ENCODE measurements at places on chromosomes 16 and 17.
A peak's percentile ranks its signal among the peaks of the same experiment; 100 is the strongest.

DNA sequence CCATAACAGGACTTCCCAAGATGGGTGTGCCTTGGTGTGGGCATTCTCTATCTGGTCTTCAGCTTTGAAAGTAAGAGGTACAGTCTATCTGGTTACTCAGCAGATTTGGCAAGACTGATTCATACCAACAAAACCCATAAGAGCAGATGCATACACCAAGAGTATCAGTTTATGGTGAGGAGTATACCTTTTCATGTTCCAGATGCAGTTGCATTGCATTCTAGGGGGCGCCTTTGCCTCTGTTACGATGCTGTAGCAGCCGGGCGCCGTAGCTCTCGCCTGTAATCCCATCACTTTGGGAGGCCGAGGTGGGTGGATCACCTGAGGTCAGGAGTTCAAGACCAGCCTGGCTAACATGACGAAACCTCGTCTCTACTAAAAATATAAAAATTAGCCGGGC, 31.1 kb upstream of the CARMIL2 start:
- no peak for DNase-seq

- no peak for DNase-seq
Measured at GRCh38 chr17:45906237-45906636, 11.9 kb downstream of the MAPT start.

GRCh38 chr17:56679115-56679776, 85.7 kb downstream of the NOG start:
- no peak for DNase-seq

- DNase-seq: no peak
Measured at GRCh38 chr16:68517606-68518166, 21.4 kb upstream of the ZFP90 start.

DNA sequence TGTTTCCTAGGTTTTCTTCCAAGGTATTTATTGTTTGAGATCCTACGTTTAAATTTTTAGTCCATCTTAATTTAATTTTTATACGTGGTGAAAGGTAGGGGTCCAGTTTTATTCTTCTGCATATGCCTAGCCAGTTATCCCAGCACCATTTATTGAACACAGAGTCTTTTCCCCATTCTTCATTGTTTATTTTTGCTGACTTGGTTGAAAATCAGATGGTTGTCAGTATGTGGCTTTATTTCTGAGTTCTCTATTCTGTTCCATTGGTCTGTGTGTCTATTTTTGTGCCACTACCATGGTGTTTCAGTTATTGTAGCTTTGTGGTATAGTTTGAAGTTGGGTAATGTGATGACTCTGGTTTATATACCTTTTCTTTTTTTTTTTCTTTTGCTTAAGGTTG, 753.0 kb upstream of the GOT2 start:
- no peak for DNase-seq

- no peak for DNase-seq
Measured at GRCh38 chr16:84227548-84227947, 12.3 kb downstream of the KCNG4 start.

DNA sequence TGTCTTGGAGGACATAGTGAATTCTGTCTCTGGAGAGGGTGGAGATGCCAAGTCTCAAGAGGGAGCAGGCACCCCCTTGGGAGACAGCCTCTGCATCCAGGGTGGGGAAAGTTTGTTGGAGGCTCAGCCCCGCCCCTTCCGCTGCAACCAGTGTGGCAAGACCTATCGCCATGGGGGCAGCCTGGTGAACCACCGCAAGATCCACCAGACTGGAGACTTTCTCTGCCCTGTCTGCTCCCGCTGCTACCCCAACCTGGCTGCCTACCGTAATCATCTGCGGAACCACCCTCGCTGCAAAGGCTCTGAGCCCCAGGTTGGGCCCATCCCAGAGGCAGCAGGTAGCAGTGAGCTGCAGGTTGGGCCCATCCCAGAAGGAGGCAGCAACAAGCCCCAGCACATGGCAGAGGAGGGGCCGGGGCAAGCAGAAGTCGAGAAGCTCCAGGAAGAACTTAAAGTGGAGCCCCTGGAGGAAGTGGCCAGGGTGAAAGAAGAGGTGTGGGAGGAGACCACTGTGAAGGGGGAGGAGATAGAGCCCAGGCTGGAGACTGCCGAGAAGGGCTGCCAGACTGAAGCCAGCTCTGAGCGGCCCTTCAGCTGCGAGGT, 5.2 kb downstream of the ZNF646 start:
- no peak for DNase-seq

- DNase-seq: peak; percentile 33
Measured at GRCh38 chr17:5139458-5139732, 23.6 kb downstream of the USP6 start.

GRCh38 chr17:7290685-7291084, 3.8 kb downstream of the YBX2 start:
- no peak for DNase-seq

DNA sequence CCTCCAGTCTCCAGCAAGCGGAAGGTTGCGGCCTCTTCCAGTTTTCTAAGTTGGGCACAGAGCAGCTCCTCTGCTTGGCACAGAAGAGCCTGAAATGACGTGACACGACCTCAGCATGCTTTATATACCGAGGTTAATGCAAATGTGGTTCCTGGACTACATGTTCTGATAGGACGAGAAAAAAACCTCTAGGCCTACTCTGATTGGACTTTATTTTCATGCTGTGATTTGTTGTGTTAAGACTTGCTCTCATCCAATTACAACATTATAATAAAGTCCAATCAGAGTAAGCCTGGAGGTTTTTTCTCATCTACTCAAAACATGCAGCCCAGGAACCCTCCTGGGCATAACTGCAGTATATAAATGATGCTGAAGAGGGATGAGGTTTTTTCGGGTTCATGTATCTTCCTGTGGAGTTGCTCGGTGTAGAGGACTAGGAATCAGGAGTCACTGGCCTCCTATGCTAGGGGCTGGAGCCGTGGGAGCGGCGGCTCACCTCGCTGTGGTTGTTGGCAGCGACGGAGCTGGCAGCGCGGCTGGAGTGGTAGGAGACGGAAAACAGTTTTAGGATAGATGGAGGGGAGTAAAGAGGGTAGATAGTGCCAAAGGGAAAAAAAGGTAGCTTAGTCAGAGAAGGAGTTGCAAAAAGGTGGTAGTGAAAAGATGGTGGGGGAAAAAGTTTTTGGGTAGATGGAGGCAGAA, 878.0 kb downstream of the KCNJ18 start:
- DNase-seq: no peak

DNA sequence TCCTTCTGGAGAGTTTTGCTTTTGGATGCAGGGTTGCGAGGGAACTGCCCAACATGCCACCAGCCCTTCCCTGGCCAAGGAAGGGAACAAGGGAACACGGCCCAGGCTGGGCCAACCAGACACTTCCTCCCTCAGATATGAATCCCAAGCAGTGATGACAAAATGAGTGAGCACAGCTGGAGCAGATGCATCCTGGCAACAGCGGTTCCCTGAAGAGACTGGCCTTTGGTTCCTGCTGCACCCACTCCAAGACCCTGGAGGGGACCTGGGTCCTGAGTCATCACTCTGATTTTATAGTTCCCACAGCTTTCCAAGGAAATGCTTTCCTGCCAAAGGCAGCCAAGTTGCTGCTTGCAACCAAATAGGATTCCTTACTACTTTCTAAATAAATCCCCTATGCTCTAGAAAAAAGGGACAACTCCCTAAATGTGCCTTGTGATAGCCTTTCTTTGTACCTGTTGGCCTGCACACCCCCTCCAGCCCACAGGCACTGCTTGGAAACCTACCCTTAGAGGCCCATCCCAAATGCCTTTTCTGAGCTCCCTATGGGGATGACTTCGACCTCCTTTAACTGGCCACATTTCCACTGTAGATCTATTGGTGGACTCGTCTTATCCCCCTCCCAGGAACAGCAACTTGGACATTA, 5.3 kb downstream of the ST3GAL2 start:
- DNase-seq: no peak

- DNase-seq: no peak
Measured at GRCh38 chr17:8074554-8074953, 13.0 kb downstream of the ALOX12B start.

GRCh38 chr16:25707982-25708583, 16.3 kb downstream of the HS3ST4 start:
- no peak for DNase-seq

DNA sequence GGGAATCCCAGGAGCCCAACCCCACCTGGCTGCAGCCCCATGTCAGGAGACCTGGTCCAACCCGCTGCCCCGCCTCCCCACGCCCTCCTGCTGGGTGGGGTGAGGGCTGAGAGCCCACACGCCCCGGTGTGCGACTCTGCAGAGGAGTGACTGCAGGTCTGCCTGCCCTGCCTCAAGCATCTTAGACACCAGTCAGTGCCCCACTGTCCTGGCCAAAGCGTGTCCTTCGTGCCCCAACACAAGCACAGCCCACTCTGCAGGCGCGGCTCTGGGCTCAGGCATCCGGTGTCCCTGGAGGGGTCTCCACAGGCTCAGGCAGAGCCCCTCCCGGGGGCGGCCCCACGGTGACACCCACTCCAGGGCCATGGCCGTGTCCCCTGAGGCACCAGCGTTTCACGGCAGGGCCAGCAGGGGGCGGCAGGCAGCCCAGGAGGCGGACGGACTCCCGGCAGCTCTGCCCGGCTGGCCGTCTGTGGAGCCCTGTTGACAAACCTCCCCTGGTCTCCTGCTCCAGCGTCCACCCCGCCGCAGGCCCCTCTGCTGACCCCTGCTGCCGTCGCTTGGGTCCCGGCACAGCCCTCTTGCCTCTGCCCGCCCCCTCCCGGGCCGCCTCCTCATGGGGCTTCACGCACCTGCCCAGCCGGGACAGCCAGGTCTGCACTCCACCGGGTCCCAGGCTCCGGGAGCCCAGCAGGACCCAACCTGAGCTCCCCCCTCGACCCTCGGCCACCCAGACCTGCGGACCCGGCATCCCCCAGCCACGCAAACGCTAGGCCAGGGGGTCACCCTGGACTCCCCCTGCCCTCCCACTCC, 8.6 kb upstream of the UBE2I start:
- DNase-seq: peak; percentile 91

GRCh38 chr17:29613352-29613837, 9.3 kb downstream of the CORO6 start:
- DNase-seq: peak; percentile 99

DNA sequence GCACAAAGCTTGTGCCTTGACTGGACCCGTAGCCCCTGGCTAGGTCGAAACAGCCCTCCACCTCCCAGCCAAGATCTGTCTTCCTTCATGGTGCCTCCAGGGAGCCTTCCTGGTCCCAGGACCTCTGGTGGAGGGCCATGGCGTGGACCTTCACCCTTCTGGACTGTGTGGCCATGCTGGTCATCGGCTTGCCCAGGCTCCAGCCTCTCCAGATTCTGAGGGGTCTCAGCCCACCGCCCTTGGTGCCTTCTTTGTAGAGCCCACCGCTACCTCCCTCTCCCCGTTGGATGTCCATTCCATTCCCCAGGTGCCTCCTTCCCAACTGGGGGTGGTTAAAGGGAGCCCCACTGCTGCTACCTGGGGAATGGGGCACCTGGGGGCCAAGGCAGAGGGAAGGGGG, 3.5 kb downstream of the CTRL start:
- no peak for DNase-seq

GRCh38 chr17:56810891-56811775, 22.6 kb downstream of the C17orf67 start:
- no peak for DNase-seq

- no peak for DNase-seq
Measured at GRCh38 chr16:48157794-48158193, 2.0 kb upstream of the ABCC12 start.

DNA sequence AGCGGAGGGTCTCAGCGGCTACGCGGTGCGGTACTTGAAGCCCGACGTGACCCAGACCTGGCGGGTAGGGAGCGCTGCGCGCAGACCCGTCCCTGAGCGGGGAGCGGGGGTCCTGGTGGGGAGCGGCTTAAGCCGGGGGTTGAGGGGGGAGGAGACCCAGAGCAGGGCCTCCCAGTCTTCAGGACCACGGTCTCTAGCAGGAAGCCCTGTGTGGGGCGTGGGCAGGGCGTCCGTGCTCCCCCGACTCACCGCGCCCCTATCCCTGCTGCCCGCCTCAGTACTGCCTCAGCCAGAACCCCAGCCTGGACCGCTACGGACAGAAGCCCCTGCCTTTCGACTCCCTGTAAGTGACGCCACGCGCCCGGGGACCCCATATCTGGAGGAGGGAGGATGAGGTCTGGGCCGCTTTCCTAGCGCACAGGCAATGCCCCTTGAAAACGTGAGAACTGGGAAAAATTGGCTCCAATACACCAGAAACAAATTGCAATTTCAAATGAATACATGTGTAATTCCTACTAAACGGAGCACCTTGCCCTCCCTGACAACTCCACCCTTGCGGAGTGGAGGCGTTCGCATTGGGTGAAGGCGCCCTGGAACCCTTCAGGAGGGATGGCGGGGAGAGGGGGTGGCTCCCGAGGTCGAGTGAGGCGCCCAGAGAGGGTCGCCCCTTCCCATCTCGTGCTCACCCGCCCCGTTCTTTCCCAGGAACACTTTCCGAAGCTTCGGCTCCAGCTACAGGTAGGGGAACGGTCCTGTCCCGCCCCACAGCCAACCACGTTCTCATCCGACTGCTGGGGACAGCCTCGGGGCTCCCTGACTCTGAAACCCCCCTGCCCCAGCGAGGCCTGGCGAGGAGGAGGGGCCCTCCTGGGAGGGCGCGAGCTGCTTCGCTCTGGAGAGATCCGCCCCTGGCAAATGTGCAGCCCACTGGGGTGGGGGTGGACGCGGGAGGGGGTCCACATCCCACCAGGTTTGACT, 14.6 kb upstream of the CNGB1 start:
- DNase-seq: no peak

DNA sequence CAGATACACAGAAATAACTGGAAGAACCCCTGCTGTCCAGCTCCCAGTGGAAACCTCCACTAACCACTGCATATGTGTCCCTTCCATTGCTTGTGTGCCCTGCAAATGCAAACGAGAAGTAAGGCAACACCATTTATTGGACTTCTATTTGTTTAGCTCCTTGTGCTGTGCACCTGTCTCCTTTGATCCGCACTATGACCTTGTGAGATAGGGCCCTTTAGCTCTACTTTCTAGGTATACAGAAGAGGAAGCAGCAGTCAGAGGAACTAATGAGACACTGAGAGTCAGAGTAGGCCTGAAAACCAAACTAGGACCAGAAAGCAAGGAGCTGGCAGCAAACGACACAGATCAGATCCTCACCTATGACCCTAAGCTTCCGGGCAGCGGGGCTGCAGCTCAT, 22.4 kb downstream of the SOX9 start:
- no peak for DNase-seq

- no peak for DNase-seq
Measured at GRCh38 chr17:75933808-75934207, 7.0 kb downstream of the FBF1 start.

DNA sequence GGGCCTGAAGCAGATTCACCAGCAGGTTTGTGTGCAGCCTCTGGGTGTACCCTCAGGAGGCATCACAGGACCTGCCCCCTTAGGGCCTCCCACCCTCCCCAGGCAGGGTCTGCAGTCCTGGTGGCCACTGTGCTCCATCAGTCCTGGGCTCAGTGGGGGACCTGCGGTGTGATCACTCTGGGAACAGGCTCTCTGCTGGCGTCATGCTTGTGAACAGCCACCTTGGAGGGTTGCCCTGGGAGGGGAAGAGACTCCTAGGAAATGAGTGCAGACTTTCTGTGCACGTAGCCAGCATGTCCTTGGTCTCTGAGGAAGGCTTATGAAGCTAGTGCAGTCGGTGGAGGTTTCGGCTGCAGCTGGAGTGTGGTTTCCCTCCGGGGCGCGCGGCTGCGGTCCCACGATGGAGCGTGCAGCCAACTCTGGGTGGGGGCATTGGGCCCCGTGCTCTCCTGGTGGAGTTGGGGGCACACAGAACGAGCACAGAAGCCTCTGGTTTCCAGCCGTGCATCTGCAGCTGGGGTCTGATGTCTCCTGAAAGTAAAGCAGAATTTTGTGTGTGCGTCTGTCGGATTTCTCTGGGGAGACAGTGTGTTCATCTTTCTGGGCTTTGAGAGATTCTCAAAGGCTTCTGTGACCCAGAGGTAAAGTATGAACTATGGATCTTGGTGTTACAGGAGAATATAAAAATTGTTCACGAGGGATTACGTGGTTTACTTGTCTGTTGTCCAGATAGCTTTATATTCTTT, 68.1 kb upstream of the ZNF750 start:
- no peak for DNase-seq
